ENCODE measurements at places on chromosomes 7 and 10.

- DNase-seq: no peak
Measured at GRCh38 chr7:680411-681127, 45.9 kb upstream of the DNAAF5 start.

DNA sequence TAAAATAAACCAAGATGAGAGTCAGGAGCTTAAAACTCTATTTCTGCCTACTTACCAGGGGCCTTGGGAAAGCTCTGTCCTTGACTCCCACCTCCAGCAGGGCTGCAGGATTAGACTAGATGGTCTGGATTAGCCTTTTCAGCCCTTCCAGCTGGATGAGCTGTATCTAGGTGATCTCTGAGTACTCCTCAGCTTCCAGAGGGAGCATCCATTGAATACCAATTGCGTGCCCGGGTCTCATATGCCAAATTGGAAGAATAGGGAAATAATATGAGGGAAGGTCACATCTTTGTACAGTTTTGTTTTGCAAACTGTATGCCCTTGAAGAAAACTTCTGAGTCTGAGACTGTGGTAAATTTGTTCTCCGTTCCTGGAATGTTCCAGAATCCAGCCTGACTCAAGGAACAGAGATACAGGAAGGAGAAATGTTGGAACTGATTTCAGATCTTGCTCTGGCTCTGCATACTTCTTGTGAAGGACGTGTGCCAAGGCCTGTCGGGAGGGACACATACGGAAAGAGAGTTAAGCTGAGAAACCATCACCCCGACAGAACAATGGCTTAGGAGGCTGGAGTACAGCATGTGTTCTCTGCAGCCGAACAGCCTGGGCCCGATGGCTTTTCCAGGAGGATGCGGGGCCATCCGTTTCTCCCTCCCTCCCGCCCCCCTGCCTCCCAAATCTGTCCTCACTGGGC, 44.9 kb downstream of the MINDY4 start:
- no peak for DNase-seq

- no peak for DNase-seq
Measured at GRCh38 chr10:48901319-48901718, 38.3 kb downstream of the LRRC18 start.

GRCh38 chr10:4772202-4772570, 53.8 kb upstream of the AKR1E2 start:
- no peak for DNase-seq

DNA sequence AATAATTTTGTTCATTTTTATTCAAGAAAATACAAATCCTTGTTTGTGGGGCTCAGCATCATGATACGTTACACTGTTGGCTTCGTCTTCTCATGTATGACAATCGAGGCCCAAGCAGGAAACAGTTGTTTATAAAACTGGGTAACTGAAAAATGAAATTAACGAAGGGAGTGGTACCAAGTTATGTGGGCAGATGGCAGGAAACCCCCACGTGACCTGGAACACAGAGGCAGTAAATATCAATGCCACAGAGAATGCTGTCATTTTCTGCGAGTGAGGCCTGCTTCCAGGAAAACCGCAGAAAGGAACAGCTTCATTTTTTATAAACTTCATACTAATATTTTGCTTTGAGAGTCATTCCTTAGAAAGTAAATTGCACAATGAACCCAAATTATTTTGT, 201.0 kb upstream of the ADARB2 start:
- peak; percentile 81 for DNase-seq

DNA sequence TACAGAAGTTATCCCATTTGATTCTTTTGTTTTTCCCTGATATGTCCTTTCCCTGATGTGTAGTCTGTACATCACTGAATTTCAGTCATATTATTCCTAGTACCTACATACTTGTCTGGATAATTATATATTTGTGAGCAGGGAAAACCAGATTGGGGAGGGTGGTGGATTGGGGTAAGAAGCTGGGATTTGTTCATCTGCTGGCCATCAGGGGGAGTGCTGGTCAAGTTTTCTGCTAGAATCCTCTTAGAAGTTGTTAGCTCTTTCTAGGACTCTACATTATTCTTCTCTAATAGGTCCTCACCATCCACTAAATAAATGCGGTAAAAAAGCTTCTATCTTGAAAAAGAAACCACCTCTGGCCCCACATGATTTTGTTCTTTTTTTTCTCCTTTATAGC, 232.7 kb upstream of the TAC1 start:
- peak; percentile 37 for DNase-seq

DNA sequence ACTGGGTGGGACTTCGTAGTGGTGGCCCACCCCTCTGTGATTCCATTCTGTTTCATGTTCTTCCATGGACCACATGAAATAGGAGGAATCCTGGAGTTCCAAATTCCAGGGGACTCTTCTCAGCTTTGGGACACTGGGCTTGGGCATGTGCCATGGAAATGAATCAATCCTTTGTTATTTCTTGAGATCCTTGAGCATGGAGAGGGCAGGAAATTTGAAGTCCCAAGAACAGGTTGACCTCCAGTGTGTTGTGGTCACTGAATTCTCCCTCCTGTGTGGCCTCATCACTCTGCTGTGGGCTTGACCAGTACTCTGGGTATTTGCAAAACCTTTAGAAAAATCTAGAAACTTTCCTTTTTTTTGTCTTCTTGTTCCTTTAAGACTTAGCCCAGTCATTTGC, 22.7 kb downstream of the TACR2 start:
- DNase-seq: no peak

GRCh38 chr7:25444991-25445390, 216.7 kb upstream of the NPVF start:
- no peak for DNase-seq

DNA sequence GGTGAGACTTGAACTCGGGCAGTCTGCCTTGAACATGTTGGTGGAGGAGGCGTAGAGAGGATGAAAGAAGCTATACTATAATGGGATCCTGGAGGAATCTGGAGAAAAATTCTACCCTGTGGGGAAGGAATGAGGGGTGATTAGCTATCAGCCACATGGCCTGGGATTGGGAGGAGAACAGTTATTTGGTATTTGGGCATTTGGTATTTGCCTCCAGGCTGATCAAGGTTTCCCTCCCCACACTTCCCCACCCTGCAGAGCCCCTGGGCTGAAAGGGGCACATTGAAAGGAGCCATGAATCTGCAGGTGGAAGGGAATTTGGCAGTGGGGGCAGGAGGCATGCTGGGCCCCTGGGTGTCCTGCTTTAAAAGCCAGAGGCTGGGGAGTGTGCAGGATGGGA, 235.3 kb downstream of the INHBA start:
- DNase-seq: no peak

- peak; percentile 55 for DNase-seq
Measured at GRCh38 chr10:43689618-43689954, 40.9 kb upstream of the ZNF32 start.

- DNase-seq: no peak
Measured at GRCh38 chr10:116671274-116671926, 50.6 kb downstream of the PNLIPRP2 start.

DNA sequence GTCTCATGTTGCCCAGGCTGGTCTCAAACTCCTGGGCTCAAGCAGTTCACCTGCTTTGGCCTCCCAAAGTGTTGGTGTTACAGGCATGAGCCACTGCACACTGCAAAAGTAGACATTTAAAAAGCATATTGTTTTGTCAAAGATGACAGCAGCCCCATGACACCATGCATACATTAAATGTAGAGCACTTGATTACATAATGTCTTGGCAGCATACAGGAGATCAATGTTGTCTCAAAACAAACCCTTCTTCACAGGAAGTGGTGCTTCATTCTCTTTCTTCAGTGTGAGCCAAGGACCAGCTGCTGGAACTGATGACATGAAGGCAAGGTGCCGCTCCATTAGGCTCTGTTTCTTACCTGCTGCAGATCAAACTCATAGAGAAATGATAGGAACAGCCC, 218.4 kb downstream of the KLF6 start:
- DNase-seq: no peak

GRCh38 chr7:119197172-119197876, 972.8 kb downstream of the ANKRD7 start:
- DNase-seq: no peak

DNA sequence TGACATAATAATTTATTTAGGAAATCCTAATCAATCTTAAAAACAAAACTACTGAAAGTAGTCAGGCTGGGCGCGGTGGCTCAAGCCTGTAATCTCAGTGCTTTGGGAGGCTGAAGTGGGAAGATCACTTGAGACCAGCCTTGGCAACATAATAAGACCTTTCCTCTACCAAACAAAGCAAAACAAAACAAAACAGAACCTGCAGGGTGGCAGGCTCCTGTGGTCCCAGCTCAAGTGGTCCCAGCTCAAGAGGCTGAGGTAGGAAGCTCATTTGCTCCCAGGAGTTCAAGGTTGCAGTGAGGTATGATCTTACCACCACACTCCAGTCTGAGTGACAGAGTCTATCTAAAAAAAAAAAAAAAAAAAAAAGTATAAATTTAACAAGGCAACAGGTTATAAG, 748.0 kb downstream of the CNTNAP2 start:
- DNase-seq: no peak

DNA sequence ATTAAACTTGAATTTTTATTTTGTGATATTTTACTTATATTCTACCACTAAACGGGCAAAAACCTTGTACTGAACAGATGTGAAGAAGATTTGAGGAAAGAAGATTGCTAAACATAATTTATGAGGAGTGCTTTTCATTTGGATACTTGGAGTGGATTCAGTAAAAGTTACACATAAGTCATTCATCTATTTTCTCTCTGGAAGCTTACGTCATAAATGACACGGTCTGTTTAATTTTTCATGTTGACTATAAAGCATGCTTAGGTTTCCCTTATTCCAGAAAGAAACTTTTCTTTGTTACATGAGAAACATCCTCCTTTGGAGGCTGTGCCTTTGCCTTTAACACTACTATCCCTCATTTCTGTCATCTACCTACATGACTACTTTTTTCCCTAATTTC, 53.9 kb downstream of the TFEC start:
- no peak for DNase-seq

DNA sequence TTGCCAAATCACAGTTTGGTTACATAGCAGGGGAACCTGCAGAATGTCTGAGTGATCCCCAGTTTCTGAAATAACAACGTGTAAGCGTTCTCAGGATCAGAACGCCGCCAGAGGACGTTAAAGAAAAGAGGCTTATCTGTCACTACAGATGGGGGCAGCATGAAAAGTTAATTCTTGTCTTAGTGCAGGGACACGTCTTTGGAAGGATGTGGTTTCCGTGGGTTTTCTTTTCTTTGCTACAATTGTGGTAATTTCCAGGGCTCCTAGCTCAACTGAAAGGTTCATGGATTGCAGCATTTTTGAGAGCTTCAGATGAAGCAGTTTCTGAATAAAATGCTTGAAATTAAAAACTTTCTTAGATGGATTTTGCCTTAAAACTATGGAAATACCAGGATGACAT, 106.6 kb downstream of the PRKCQ start:
- peak; percentile 70 for DNase-seq

GRCh38 chr10:126066456-126066855, 170.1 kb downstream of the FANK1 start:
- no peak for DNase-seq

- peak; percentile 17 for DNase-seq
Measured at GRCh38 chr7:90345595-90346335, 751 bp upstream of the GTPBP10 start.
